ENCODE measurements at places on chromosomes 5 and 9.

- no peak for DNase-seq
Observed at GRCh38 chr9:134040781-134041648, 15.7 kb downstream of the BRD3OS start.

- DNase-seq, result no peak
Observed at GRCh38 chr9:73157811-73158210, 6.1 kb downstream of the ANXA1 start.

- DNase-seq, result no peak
Observed at GRCh38 chr5:111748304-111748763, 8.7 kb downstream of the NREP start.

- no peak for DNase-seq
Observed at GRCh38 chr5:20368571-20369517, 380.8 kb upstream of the CDH18 start.

GRCh38 chr5:143466632-143467031, 63.1 kb upstream of the NR3C1 start:
- DNase-seq, result no peak

All from stimulated activated CD4-positive, alpha-beta T cell treated with anti-CD3 and anti-CD28 coated beads, Interleukin-2, amount 100 ng/mL, for 48 hours (primary cell).